ENCODE measurements at places on chromosomes 13 and 19. TPM values are rescaled to one million over a fixed set of nuclear protein-coding genes. Genes with fewer than 3 reads are reported as not detected.
A peak's percentile ranks its signal among the peaks of the same experiment; 100 is the strongest.

DNA sequence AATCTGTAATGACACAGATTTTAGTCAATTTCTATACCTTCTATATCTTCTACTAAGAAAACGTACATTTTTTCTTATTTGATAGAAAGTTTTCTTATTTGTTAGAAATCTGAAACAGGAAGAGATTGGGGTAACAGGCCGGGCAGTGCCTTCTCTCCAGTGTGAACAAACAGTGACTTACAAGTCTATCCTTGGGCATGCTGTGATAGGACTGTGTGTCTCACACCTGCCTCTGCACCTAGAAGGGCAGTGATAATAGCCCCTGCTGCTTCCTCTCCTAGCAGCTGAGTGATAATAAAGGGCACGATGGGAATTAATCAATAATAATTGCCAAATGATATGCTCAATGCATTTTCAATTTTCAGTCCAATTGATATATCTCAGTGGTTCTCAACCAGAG lies 1.4 kb downstream of the TMEM272 start:
- no peak for DNase-seq

DNA sequence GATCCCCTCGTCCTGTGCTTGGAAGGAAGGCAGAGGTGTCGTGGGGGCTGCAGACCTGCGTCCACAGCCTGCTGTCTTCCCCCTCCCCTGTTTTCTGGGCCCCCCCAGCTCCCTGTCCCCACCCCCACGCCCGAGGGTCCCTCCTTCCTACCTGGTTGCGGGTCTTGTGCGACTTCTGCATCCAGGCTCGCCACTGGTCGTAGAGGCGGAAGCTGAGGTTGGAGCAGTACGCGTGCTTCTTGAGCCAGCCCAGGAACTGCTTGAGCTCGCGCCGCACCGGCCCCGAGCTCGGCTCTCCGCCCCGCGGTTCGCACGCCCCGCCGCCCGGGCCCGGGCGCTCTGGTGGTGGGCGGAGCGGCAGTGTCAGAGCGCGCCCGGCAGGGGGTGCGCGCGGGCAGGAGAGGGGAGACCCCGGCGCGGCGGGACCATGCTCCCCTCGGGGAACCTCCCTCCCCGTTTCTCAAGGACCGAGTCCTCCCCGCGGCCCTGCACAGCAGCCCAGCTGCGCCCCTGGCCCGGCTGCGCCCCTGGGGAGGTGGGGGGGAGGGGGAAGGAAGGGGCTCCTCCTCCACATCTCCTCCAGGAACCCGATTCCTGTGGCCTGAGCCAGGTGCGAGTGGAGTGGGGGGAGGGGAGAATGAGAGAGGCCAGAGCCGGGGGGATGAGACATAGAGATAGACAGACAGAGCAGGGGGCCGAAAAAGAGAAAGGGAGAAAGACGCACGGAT lies 5.7 kb downstream of the REX1BD start:
- peak; percentile 87 for DNase-seq

The PCDH9 gene
- 0.63 TPM for total RNA-seq

- peak; percentile 94 for DNase-seq
Measured at GRCh38 chr19:12796146-12797071, 5.1 kb downstream of the JUNB start.

DNA sequence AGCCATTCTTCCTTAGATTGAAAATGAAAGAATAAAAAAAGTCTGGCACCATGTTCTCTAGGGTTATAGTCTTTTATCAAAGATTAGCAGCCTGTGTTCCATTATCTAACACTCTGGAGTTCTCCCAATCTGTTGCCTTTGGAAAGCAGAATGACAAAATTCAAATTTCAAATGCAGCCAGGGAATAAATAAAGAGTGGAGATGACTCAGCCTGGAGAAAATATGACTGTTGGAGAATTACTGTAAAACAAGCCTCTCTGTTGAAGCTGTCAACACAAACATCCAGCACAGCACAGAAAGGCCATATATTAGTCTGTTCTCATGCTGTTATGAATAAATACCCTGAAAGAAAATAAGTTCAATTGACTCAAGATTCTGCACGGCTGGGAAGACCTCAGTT lies 650.5 kb upstream of the SLC10A2 start:
- no peak for DNase-seq

GRCh38 chr13:110525328-110526319 lies 35.9 kb downstream of the RAB20 start:
- no peak for DNase-seq

The KLF5 gene
- 53.7 TPM for total RNA-seq

DNA sequence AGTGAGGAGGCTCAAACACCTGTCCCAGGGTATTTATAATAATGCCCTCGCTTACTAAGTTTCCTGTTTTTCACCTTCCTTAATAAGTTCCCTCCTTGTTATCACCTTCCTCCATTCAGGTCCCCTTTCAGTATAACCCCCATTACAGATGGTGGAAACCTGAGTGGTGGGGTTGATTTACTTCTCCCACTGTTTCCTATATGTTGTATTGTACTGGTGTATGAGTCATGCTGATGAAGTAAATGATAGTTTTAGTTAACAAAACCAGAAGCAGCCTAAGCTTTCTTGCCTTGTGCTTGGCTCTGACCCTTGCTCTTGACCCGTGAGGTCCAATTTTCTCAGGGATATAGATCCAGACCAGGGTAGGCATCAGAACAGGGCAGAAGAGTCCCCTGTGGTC lies 22.3 kb upstream of the TNFSF11 start:
- no peak for DNase-seq

- no peak for DNase-seq
Measured at GRCh38 chr19:32676186-32676894, 692 bp downstream of the RGS9BP start.

DNA sequence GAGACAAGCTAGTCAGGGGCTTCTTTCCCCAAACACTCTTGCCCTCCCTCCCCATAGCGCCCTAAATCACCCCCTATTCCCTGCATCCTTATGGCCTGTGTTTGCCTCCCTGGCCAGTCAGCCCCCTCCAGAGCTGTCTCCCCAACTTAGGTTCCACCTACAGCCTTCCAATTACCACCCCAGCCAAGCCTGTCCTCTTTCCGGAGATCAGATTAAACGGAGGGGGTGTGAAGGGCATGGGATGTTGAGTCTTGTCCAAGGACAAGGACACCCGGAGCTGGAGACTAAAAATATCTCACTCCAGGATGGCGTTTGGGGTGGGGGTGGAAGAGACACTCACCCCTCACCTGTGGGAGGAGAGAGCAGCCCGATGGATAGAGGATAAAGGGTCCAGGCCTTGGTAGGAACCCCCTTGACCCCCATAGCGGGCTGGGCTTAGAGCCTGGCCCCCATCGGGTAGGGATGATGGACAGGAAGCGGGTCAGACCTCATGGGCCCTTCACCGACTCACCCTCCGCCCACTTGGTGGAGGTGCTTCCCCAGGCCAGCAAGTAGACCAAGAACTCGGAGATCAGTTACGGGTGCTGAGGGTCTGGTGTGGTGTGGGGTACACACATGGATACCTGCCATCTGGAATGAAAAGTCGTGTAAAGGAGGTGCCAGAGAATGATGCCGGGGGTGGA lies 6.0 kb downstream of the ZNF865 start:
- no peak for DNase-seq

The ZNF610 gene
- total RNA-seq = 0.29 TPM

The ZNF492 gene
- total RNA-seq = 0.81 TPM

- DNase-seq = no peak
Measured at GRCh38 chr19:54480051-54480450, 7.0 kb upstream of the CDC42EP5 start.
